LNCaP clone FGC (cell line): ENCODE measurements at places on chromosomes 12 and 14.

DNA sequence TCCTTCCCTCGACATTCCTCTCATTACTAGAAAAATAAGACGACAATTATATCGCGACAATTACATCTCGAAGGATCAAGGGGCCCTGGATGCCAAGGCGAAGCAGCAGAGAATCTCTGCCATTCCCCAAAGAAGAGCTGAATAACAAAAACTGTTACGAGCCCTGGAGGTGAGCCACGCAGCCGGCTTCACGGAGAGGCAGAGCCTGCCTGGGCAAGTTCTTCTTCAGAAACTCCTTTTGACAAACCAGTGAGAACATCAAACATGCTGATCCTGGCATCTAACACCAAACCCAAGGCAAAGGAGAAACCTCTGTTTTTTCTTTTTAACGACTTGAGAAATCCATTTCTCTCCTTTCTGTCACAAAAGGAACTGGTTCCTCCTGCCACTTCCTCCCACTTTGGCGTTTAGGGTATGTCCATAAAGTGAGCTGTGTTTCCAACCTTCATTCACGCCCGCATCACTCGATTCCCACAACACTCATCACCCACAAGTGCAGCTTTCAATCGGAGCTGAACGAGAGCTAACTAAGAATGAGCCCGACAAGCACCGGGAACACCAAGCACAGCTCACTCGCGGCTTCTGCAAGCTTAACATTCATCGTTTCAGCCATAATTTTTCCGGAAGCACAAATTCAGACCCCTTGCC is 21.5 kb downstream of the CCDC88C start:
- peak; percentile 82 for DNase-seq

- no peak for DNase-seq
Observed at GRCh38 chr12:106634206-106634605, 51.4 kb downstream of the RFX4 start.

DNA sequence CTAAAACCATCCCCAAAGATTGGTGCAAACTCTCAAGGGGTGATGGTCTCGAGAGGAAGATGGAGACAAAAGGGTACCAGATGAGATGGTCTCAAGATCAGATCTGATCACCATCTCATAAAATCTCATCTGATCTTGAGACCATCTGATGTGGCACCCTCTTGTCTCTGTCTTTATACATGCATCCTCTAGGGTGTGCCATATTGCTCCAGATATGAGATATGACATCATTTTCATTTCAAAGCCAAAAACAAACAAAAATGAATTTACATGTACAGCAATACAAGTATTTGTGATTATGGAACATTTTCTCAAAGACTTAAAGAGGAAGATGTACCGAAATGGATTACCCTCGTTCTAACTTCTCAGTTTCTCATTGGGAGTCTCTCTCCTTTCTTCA is 787.2 kb downstream of the GALC start:
- DNase-seq: no peak

- no peak for DNase-seq
Observed at GRCh38 chr12:23947395-23947794, 2.1 kb downstream of the SOX5 start.

- DNase-seq: no peak
Observed at GRCh38 chr14:101780887-101781239, 19.4 kb downstream of the PPP2R5C start.

- no peak for DNase-seq
Observed at GRCh38 chr12:108850854-108851573, 6.4 kb downstream of the SSH1 start.

DNA sequence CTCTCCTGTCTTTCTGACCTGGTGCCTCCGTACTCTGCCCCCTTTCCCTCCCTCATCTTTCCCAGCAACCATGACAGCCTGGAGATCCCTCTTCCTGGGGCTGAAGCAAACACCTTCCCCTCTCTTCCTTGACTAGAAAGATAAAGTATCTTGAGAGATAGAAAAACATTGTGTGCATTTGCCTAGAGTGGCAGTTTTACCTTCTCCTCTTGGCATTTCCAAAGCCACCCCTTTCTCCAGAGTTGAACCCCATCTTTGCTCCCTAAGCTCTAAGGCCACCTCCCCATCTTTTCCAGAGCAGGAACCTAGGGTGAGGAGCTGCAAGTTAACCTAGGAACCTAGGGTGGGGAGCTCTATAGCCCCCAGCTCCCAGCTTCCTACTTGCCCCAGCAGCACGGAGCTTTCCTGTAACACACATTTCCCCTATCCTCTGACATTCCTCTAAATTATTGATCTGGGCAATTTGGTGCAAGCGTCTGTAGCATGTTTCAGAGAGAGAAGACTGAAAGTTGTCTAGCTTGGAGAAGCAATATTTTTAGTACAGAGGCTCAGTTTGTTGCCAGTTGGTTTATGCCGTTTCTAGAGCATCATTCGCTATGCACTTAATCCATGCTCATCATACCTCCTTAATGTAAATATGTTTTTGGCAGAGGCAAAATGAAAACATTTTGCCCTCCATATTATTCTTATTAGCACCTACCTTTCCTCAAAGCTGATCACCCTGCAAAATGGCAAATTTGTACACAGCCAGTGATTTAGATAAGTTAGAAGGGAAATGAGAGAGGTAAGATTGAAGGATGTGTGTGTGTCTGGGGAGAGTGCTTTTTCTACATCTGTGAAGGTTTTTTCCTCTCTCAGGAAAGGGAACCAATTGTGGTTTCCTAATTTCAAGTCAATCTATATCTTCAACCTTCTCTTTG is 5.4 kb upstream of the TBX3 start:
- no peak for DNase-seq

DNA sequence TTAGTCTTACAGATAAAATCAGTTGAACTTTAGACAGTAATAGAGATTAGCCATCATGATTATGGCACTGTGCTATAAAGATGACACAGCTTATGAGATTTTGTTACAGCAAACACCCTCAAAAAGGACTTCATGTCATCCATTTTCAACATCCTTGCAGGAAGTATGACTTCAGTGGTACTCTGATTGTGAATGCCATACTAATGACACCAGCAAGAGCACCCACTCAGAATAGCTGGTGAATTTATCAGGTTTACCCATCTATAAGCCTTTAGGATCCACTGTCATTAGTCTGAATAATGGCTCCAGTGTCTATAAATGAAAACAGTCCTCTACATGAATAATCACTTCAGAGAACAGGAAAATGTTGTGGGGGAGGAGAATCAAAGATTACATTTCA is 615.2 kb downstream of the RPS29 start:
- no peak for DNase-seq

- no peak for DNase-seq
Observed at GRCh38 chr14:55450539-55450938, 10.1 kb upstream of the TBPL2 start.

- DNase-seq: no peak
Observed at GRCh38 chr14:68682166-68683103, 110.4 kb downstream of the ZFP36L1 start.

DNA sequence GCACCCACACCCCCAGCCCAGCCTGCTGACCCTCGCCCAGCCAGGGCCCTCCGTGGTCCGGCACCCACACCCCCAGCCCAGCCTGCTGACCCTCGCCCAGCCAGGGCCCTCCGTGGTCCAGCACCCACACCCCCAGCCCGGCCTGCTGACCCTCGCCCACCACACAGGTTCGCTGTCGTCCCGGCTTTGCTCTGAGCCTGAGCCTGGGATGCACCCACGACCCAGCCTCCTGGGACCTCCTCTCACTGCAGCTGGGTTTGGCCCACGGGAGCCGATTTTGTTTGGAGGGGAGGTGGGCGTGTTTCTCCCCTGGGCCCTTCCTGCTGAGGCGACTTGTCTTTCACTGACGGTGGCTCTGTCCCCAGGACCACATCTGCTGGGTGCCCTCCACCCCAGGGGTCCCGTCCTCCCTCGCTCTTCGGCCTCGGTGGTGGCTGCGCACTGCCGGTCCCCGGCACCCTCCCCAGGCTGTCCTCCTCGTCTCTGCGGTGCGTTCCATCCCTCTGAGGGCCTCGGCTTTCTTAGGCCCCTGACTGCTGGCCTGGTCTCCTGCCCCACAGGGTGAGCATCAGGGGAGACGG is 83.8 kb downstream of the GALNT9 start:
- no peak for DNase-seq

DNA sequence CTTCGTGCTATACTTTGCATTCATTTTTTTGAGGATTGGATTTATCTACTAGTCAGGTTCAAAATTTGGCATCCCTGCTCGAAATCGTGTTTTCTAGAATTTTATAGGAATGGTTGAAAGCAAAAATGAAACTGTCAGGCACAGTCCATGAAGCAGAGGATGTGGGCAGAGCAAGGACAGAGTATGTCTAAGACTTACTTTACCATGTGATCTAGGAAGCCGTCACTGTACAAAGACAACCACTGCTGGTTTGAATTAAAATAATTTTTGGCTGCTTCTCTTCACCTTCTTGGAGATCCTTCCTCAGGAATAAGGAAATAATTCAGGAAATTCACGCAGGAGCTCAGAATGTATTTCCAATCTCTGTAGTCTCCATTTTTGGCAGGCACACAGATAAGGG is 31.6 kb upstream of the SGPP1 start:
- DNase-seq: no peak

DNA sequence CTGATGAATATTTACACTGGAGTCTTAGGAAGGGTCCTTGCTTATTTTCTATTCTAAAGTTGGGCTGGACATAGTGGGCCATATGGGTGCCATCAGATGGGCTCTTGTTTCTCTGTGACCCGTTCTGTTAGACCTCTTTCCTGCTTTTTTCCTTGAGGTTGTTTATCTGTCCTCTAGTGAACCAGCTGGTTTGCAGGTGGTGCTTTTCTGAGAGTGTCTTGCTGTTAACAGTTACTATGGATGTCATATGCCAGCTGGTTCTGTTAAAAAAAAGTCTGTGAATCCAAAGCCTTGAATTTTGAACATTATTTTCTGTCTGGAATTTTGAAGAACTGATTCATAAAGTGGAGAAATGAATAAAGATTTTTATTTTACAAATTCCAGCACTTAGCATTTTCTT is 29.2 kb downstream of the ZC3H14 start:
- no peak for DNase-seq

- no peak for DNase-seq
Observed at GRCh38 chr14:73797543-73798265, 53.9 kb upstream of the PTGR2 start.

DNA sequence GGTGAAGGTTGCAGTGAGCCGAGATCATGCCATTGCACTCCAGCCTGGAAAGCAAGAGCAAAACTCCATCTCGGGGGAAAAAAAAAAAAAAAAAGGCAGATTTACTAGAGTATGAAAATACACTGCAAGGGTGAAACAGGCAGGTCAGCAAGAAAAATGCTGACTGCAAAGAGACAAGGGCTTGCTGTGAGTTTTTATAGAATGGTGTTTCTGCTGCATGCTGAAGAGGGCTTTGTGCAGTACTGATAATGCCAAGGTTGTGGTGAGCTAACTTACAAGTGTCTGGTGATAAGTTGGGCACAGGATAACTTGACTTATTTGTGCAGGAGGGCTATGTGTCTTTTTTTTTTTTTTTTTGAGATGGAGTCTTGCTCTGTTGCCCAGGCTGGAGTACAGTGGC is 25.9 kb upstream of the SRP54 start:
- DNase-seq: no peak

- DNase-seq: peak; percentile 14
Observed at GRCh38 chr12:91273560-91273959, 90.9 kb upstream of the DCN start.

GRCh38 chr14:104494483-104494882 is 85.1 kb upstream of the C14orf180 start:
- DNase-seq: no peak

- peak; percentile 71 for DNase-seq
Observed at GRCh38 chr12:132327336-132328171, 1.8 kb downstream of the GALNT9 start.

GRCh38 chr14:70653662-70654061 is 11.9 kb downstream of the TTC9 start:
- DNase-seq: no peak

DNA sequence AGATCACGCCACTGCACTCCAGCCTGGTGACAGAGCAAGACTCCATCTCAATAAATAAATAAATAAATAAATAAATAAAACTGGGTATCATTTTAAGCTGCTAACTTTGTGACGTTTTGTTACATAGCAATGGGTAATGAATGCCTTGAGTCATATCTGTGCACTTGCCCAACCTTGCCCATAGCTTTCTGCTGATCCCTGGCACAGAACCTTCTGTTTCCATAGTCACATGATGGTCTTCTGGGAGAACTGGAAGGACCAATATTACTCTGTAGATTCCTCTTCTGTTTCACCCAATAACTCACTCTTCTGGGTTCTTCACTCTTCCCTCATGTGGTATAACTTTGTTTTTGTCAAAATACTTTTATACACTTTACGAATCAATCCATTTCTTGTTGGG is 140.8 kb downstream of the SCARB1 start:
- no peak for DNase-seq

- no peak for DNase-seq
Observed at GRCh38 chr14:85533861-85534291, 3.9 kb downstream of the FLRT2 start.

DNA sequence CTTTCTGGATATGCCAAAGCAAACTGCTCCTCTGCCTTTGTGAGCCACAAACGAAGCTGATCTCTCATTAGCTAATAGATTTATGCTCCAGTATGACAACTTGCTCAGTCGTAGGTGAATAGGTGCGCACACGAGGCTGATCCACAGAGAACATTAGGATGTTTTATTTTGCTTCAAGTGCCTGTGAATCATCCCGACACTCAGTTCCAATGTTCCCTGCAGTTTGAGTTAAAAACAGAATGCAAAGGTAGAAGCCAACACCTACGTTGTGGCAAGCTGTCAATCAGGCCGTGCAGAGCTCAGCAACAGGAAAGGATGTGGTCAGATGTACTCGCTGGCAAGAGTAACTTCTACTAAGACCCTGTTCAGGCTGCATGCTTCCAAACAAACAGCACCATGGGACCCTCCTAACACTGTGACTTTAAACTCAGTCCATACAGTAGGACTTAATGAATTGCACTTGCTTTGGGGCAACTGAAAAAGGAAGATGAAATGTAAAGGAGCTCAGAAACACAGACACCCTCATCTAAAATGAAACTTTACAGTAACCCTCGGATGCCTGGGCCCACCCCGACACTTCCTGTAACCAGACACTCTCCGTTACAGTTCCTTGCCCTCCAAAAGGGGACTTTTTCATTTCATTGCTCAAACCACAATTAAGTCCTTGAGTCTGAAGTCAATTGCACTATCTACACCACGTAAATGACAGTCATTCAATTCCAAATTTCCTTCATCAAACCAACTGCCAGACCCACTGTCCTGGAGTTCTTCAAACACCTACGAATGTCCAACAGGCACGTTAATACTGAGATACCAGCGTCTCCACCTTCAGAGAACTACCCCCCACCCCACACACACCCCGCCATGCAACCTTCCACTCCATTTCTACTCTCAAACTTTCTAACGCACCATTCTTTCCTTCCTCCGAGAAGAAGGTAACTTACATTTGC is 1.6 kb downstream of the CCDC88C start:
- no peak for DNase-seq

- peak; percentile 52 for DNase-seq
Observed at GRCh38 chr12:94725375-94726168, 75.2 kb upstream of the TMCC3 start.

- no peak for DNase-seq
Observed at GRCh38 chr12:55840581-55841351, 2.0 kb downstream of the MMP19 start.

- no peak for DNase-seq
Observed at GRCh38 chr14:74595006-74595735, 16.9 kb downstream of the LTBP2 start.
